ENCODE measurements at places on chromosomes 1 and 21.

- DNase-seq: no peak
Observed at GRCh38 chr1:165365341-165365740, 8.8 kb upstream of the LMX1A start.

- DNase-seq: no peak
Observed at GRCh38 chr1:211359876-211360275, 33.2 kb downstream of the TRAF5 start.

DNA sequence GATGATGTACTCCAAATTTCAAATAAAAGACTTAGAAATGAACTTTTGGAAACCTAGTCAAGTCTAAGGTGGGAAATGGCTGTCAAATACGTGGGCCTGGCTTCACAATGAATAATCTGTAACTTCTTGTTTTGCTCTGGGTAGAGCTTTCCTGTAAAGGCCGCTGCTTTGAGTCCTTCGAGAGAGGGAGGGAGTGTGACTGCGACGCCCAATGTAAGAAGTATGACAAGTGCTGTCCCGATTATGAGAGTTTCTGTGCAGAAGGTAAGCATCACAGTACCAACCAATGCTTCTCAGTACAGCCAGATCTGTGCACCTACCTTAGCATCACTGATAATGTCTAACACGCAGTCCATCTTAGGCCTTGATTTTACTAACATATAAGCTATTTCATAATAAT is 73.6 kb downstream of the TPR start:
- DNase-seq: no peak

DNA sequence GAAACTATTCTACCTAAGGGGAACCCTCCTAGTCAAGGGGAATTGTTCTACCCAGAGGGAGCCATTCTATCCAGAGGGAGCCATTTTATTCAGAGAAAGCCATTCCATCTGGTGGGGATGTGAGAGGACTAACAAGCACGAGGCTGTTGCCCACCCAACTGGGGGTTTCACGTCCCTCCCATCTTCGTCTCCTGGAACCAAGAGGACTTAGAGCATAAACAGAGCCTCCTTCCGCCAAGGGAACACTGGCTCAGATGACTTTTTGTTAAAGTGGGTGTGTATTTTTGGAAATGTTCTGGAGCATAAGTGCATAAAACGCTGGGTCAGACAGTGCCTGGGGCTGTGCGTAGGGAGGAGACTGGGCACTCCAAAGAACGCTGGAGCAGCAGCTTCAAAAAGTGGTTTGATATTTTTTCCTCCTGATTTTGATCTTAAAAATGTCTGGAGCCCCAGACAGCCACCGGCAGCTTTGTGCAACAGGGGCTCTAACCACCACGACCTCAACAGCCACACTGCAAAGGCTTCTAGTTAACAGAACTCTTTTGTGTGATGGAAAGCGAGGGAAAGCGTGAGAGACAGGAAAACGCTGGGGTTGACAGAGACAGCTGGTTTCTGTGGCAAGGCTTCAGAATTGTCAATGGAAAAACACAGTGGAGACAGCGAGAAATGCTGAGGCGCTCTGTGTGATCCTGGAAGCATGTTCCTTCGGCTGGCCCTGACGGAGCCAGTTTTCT is 363.6 kb upstream of the CAMK1G start:
- DNase-seq: no peak

GRCh38 chr1:201385299-201385891 is 7.9 kb upstream of the TNNT2 start:
- no peak for DNase-seq

DNA sequence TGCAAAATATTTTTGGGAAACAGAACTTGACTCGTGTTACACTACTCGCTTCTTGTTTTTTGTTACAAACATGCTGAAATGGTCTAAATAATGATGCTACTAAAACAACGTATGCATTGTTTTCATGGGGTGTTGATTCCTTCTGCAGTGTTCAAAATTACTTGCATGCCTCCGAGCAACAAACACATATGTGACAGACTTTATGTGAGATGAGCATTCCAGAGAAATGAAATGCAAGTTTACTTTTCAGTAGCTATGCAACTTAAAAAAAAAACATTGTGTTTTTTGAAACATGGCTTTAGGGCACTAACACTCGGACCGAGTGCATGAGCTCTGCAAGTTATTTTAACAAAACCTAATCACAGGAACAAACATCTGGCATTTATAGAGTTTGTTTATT is 84.8 kb downstream of the CAMTA1 start:
- no peak for DNase-seq

Measured in AG09319 (cell line).